ENCODE measurements at places on chromosomes 7 and 10.

- no peak for DNase-seq
Measured at GRCh38 chr10:77325233-77325537, 312.4 kb downstream of the KCNMA1 start.

DNA sequence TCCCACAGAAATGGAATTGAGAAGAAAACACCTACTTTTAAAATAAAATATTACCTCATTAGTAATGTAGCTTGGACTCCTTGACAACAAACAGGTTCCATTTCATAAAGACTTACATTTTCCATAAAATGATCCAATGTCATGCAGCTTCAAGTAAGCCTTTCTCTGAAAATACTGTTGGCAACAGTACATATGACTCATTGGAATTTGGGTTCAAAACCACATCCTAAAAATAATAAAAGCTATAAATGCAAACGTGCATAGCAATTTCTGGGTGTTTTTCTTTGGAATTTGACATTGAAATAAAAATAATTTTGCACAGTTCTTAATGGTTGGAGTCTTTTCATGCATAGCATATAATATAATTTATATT lies 47.9 kb downstream of the FHIP2A start:
- DNase-seq = no peak

DNA sequence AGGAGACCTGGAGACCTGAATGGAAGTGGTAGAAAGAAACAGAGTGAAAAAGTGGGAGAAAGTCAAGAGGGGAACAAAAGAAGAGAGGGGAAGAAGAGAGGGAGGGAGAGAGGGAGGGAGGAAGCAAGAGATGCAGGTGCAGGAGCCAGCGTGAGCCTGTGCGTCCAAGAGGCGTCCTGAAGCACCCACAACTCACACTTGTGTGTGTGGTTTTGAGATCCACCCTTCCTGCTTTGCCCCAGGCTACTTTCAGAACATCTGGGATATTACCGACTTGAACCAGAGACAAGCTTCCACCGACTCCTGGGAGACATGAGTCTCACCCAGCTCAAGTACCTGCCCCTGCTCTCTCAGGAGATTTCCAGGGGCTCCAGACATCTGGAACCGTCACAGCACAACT lies 9.8 kb downstream of the AFAP1L2 start:
- DNase-seq = no peak

GRCh38 chr7:46432708-46433107 lies 511.6 kb upstream of the IGFBP3 start:
- no peak for DNase-seq

- no peak for DNase-seq
Measured at GRCh38 chr7:157551325-157552070, 214.7 kb downstream of the DNAJB6 start.

DNA sequence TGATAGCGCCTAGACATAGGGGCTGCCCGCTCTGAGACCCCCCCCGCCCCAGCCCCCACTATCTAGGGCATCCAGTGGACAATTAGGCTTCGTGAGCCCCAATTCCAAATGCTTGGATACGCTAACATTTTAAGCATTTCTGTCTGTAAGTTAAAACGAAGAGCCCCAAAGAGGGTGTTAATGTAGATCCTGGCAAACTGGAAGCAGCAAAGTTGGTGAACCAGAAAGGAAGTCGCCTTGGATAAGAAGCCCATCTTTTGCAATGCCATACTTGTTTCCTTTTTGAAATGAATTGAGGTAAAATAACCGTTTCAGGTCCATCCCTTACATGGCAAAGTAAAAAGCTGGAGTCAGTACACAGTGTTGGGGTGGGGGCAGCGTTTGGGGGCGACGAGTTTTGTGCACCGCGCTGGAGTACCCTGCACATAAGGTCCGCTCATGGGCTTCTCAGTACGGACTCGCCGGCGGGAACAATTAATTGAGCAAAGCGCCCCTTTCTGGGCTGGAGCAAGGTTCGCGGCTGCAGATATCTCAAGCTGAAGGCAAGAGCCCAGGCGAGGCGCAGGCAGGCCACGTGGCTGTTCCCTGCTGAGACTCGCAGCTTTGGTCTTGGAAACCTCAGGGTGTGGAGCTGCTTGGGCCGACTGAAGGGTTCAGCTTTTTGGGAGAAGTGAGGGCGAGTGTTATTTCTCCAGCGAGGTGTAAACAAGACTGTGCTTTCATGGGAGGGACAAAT lies 1.4 kb upstream of the TWIST1 start:
- no peak for DNase-seq

DNA sequence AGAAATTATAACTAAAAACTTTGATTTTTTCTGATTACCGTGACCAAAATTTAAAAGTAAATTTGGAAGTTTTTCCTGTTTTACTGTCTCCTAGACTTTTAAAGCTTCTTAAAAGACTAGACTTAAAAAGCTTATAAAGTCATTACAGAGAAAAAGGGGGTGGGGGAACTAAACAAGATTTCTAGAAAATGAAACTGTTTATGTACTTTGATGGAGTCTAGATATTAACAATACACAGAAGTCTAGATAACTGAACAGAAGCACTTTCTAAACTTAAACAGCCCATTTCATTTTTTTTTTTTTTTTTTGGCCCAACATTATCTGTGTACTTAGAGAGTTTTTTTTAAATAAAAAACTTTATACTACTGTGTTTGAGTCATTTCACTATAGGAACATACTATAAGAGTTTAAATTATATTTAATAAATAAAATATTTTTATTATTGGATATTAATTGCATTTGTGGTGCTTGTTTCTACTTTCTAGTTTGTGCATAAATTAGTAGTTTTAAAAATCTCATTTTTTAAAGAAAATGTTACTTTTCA lies 98.5 kb downstream of the PHTF2 start:
- no peak for DNase-seq

DNA sequence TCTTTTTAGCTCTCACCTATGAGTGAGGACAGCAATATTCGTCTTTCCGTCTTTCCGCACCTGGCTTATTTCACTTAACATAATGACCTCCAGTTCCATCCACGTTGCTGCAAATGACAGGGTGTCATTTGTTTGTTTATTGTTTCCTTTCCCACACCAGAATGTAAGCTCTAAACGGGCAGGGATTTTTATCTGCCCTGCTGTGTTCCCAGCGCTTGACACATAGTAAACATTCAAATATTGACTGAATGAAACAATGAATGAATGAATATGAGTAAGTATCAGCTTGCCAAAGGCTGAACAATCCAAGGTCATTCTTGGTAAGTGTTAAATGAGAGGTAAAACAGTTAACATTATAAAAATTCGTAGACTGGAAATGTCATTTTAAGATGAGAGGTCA lies 12.8 kb downstream of the SH3PXD2A start:
- DNase-seq = no peak

DNA sequence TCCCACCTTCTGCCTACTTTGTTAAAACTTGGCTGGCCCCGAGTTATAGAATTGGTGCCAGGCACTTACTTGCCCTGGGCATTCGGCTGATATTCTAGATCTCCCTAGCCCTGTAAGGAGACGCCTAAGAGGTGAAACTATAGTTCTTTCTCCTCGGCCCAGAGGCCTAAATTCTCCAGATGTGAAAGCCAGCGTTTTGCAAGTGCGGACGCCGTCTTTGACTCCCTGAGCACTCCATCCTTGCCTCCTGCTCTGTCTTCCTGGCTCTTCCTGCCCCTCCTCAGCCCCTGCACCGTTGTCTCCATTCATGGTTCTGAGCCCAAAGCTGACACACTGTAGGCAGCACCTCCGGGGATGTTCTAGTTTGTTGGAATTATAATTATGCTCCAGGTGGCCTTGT lies 11.2 kb downstream of the SMKR1 start:
- DNase-seq = no peak

DNA sequence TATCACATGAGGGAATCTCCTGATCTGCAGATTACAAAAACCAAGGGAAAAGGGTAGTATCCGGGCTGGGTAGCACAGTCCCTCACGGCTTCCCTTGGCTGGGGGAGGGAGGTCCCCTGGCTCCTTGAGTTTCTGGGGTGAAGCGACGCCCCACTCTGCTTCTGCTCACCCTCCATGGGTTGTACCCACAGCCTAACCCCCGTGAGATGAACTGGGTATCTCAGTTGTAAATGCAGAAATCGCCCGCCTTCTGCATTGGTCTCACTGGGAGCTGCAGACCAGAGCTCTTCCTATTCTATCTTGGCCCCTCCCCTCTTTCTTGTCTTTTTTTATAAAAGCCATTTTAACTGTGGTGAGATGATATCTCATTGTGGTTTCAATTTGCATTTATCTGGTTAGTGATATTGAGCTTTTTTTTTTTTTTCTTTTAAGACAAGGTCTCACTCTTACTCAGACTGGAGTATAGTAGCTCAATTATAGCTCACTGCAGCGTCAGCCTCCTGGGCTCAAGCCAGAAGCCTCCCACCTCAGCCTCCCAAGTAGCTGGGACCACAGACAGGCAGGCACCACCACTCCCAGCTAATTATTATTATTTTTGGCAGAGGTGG lies 87.8 kb downstream of the ABCC2 start:
- DNase-seq = peak; percentile 51

- DNase-seq = no peak
Measured at GRCh38 chr7:29496355-29497020, 67.1 kb upstream of the PRR15 start.

GRCh38 chr10:119201233-119201632 lies 6.1 kb upstream of the GRK5 start:
- DNase-seq = no peak

GRCh38 chr7:101163279-101164070 lies 1.9 kb downstream of the VGF start:
- DNase-seq = no peak

DNA sequence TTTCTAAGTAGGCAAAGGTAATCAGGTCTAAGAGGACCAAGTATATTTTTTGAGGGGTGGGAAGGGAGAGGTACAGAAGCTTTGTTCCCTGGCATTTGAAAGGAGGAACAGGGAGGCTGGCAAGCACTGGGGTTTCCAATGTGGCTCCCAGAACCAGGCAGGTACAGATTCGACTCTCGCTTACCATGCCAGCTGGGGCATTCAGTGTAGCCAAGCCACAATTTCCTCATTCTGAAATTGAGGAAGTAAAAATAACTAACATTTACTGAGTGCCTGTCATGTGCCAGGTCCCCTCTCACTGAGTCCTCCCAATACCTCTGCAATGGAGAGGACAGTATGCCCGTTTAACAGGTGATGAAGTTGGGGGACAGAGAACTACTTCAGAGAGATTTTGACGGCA lies 45.9 kb upstream of the BET1 start:
- DNase-seq = no peak

GRCh38 chr7:80467069-80467468 lies 44.8 kb downstream of the GNAT3 start:
- DNase-seq = no peak

GRCh38 chr7:140525743-140526142 lies 46.4 kb upstream of the MKRN1 start:
- peak; percentile 8 for DNase-seq

DNA sequence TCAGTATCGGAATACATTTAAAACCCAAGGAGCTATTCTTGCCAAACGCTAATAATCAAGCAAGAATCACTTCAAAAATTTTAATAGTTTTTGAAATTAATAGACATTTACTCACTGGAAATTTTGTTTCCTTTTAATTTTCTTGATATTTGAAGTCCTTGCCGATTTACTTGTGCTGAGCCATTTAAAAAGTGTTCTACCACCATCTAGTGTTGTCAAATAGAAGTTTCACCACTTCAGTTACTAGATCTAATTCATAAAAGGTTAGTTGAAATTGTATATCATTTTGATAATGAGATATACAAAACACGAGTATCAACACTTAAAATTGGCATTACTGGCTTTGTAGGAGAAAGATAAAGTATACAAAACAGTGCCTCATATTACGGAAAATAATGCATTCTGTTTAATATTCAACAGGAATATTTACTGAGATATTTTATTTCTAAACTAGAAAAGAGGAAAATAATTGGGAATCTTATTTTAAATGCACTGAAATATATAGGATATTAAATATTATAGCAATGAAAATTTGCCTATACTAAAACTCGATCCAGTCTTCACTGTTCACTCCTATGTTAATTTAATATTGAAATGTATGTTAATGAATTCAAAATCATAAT lies 664.8 kb upstream of the SEMA3D start:
- no peak for DNase-seq

DNA sequence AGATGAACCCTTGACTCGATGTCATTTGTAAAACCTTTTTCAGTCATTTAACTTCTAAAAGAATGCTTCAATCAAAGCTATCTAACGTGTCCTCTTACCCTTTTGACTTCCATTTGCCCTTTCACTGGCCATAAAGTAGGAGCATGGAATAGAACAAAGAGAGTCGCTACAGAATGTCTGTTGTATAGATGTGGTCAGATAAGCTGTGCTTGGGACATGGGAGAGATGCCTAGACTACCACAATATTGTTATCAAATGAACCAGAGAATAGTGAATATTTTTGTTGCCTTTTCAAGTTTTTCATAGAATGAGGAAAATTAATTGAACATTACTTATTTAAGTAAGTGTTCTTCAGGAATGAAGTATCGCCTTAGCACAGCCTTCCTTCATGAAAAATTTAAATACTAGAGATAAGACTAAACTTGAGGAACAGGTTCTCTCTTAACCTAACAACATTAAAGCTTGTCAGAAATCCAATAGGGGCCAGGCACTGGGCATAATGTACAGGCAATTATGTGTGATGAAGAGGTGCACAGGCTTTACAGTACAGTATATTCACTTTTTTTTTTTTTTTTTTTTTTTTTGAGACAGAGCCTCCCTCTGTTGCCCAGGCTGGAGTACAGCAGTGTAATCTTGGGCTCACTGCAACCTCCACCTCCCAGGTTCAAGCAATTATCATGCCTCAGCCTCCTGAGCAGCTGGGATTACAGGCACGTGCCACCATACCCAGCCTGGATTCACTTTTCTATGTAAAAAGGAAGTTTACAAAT lies 7.5 kb upstream of the KMT2E start:
- DNase-seq = no peak

GRCh38 chr10:27568196-27569175 lies 64.4 kb downstream of the RAB18 start:
- DNase-seq = no peak

GRCh38 chr10:86209726-86210125 lies 156.9 kb downstream of the GRID1 start:
- no peak for DNase-seq

DNA sequence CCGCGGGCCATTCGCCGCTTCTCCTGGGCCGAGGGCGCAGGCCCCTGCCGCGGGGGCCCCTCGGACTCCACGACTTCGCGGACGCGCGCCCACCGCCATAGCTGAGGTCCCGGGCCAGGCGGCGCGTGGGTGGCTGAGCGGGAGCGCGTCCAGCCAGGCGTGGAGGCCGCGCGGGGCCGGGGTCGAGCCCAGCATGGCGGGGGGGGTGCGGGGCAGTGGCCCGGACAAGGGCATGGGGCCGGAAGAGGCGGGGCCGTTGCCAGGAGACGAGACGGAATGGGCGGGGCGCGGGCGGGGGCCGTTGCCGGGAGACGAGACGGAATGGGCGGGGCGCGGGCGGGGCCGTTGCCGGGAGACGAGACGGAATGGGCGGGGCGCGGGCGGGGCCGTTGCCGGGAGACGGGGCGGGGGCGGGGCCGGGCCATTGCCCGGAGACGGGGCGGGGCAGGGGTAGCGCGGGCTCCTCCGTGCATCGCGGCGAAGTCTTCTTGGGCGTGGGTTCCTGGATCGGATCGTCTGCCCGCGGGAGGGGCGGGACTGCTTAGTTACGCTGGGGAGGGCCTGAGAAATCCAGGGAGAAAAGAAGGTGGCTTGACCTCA lies 14.8 kb downstream of the ADAM8 start:
- DNase-seq = peak; percentile 79

Measured in CD8-positive, alpha-beta memory T cell (primary cell).